Hair follicular keratinocyte (primary cell): ENCODE measurements at places on chromosomes 5 and 9. TPM values are rescaled to one million over a fixed set of nuclear protein-coding genes. Genes with fewer than 3 reads are reported as not detected.

The LCN12 gene
- not detected in 2 replicates for total RNA-seq

The DAB2IP gene
- total RNA-seq, result 28.3 and 28.8 TPM in 2 replicates

The TMEM232 gene
- total RNA-seq, result 0.08 TPM in 1 of 2 replicates, not detected in the other

The ACSL6 gene
- total RNA-seq, result 0.39 TPM in 1 of 2 replicates, not detected in the other

The MED27 gene
- total RNA-seq, result 27.9 and 32.3 TPM in 2 replicates

The MLANA gene
- total RNA-seq, result not detected in 2 replicates

The STKLD1 gene
- total RNA-seq, result 0.19 TPM in 1 of 2 replicates, not detected in the other

The BSPRY gene
- total RNA-seq, result not detected in 2 replicates

The LIFR gene
- total RNA-seq, result 2.1 and 2.7 TPM in 2 replicates

The PCDHGA5 gene
- total RNA-seq, result under 0.01 TPM in 1 of 2 replicates, not detected in the other

The SNAPC3 gene
- total RNA-seq, result 15.8 and 25.8 TPM in 2 replicates

The ACER2 gene
- 3.5 and 4.7 TPM in 2 replicates for total RNA-seq

The DOLPP1 gene
- 13.0 and 20.9 TPM in 2 replicates for total RNA-seq

The MSX2 gene
- 2.4 and 4.8 TPM in 2 replicates for total RNA-seq

The ZNF454 gene
- total RNA-seq, result 0.08 and 0.16 TPM in 2 replicates

The TCF7 gene
- 2.2 and 3.4 TPM in 2 replicates for total RNA-seq

The CHD1 gene
- total RNA-seq, result 16.9 and 22.9 TPM in 2 replicates

The RNF145 gene
- total RNA-seq, result 38.5 and 38.7 TPM in 2 replicates

The ITK gene
- total RNA-seq, result not detected in 2 replicates

The TNFSF15 gene
- total RNA-seq, result 1.3 and 1.6 TPM in 2 replicates

The RNF180 gene
- 1.8 and 3.2 TPM in 2 replicates for total RNA-seq

The SAXO1 gene
- total RNA-seq, result not detected in 2 replicates

The FAM153A gene
- total RNA-seq, result not detected in 2 replicates

The MYMK gene
- not detected in 2 replicates for total RNA-seq

The OR1Q1 gene
- not detected in 2 replicates for total RNA-seq

The BHMT gene
- not detected in 2 replicates for total RNA-seq
